K562 (cell line): ENCODE measurements at places on chromosomes 1 and 21.

GRCh38 chr1:15584489-15585363 lies at the start of gene AGMAT:
Gene AGMAT (minus strand): TSS chr1:15585051. CDS start chr1:15584967, 84 bp downstream.
- DNase-seq: no peak

GRCh38 chr21:37475186-37475868 lies 108.8 kb downstream of the DYRK1A start:
- no peak for DNase-seq

GRCh38 chr1:54849219-54850068 lies 37.6 kb downstream of the DHCR24 start:
- DNase-seq: no peak

DNA sequence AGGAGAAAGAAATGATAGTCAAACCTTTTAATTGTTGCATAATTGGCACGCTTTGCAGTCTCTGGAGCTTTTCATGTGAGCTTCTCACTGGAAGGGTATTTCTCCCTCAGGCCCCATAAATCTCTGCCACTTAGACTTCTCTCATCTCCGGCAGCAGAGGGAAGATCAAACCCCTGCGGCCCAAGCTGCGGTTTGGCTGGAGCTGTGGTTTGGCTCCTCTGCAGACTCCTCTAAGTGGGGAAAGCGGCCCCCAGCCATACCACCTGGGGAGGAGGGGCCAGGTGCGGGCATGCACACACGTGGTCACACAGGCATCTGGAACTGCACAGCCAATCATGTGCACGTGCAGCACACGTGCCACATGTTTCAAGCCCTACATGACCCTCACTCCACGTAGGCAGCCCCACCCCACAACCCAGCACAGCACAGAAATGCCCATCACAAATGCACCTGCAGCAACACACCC lies 58.3 kb downstream of the UBE2T start:
- no peak for DNase-seq

DNA sequence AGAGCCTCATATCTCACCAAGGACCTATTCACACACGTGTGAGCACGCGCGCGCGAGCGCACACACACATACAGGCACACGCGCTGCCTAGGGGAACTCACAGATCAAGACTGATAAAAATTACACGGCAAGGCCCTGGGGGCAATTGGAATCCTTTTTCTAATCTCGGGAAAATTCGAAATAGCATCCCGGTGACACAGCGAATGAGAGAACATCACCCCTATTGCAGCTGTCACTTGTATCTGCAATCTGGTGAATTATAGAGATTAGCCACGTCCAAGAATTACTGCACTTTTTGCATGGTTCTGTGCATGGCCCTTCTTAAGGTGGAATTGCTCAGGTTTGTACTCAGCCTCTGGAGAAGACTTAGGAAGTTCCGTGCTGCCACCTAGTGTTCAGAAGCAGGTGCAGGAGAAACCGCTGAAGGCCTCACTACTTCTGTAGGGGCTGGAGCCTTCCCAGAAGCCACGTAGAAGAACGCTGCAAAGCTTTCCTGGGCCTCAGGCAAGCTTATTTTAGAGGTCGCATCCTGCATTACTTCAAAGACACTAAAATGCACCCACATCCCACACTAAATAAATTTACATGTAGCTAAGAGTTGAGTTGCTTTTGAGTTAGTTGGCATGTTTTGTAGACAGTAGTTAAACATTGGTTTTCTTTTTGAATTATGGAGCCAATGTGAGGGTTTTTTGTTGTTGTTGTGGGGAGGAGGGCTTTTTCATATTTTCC lies 229.2 kb upstream of the CAMK1G start:
- DNase-seq: peak; percentile 71

DNA sequence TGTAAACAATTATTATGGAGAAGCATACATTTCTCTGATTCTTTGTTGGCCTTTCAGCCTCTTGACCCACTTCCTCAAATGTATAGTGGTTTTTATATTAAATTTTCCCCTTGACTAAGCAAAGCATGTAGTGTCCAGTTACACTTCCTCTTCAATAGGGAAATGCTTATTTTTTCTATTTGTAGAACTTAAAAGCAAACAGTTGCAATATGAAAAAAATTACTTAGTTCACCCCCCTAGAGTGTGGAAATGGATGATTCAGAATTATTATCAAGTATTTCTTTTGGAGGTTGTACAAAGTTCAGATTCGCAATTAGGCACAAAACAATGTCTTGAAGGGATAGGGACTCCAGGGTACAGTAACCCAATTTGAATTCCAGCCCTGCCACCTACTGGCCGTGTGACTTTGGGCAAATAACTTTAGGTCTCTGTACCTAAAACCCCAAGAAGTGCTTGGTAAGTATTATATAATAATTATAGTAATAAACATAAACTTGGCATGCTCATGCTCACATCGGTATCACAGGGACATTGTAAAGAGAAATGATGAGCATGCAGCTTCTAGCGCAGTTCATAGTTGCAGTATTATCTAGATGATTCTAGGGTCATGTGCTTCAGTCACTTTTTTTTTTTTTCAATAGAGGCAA lies 28.6 kb upstream of the IFNGR2 start:
- DNase-seq: peak; percentile 77

DNA sequence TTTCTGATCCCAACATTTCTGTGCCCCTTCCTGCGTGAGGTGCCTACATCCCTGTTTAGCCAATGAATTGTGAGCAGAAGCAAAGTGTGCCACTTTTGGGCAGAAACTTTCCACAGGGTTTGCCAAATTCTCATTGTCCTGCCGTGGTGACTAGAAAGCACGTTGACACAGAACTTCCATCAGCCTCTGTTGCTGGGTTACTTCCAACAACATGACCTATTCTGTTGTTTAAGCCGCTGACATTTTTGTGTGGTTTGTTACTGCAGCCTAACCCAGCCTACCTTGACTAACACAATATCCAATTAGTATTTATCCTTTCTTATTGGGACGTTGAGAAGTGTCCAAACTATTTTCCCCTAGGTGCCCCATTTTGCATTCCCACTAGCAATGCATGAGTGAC lies 136.8 kb downstream of the URB2 start:
- no peak for DNase-seq

GRCh38 chr1:155320661-155321617 lies at the start of gene RUSC1:
Gene RUSC1 (plus strand): TSS chr1:155320894. CDS start chr1:155321774, 880 bp downstream.
- peak; percentile 77 for DNase-seq

GRCh38 chr1:58943776-58944175 lies 159.9 kb upstream of the JUN start:
- DNase-seq: no peak

GRCh38 chr1:91700332-91700731 lies 185.6 kb downstream of the TGFBR3 start:
- DNase-seq: no peak

GRCh38 chr21:16116798-16117197 lies 387.0 kb downstream of the USP25 start:
- no peak for DNase-seq

DNA sequence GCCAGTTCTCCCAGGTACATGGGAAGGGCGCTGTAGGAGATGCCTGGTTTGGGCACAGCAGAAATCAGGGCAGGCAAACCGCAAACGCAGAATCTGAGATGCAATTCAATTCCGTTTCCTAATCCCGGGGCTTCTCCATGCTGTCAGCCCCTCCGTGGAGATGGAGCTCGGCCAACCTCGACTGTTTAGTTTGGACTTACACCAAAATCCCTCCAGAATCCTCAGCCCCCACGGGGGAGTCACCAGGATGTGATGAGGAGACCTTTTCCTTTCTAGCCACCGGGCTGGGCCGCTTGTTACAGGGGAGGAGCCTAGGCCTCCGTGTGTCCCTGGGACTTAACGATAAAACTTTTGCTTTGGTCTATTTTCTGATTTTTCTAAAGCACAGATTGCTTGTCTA lies 7.9 kb downstream of the SLC2A7 start:
- DNase-seq: no peak

GRCh38 chr1:11721311-11721710 lies 14.6 kb upstream of the AGTRAP start:
- DNase-seq: no peak
